SW480 (cell line): ENCODE measurements at places on chromosomes 2 and 18.

GRCh38 chr18:35127201-35127600 is 86.0 kb downstream of the MAPRE2 start:
- DNase-seq = no peak

DNA sequence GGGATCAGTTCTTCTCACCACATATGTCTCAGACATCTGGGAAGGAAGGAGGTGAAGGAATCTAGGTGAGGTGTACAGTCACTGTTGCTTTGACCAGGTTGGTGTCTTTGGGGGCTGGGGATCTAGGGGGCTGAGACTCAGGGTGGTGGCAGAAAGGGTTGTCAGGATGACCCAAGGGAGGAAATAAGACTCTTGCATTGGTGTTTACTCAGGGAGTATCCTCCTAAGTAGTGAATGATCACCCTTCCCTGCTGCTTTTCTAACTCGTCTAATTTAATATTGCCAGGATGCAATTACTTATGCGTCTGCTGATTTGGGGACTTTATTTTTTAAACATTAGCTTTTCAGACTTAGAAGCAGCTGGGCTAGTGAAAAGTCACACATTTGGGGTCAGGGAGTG is 127.8 kb upstream of the SIX3 start:
- DNase-seq = no peak

DNA sequence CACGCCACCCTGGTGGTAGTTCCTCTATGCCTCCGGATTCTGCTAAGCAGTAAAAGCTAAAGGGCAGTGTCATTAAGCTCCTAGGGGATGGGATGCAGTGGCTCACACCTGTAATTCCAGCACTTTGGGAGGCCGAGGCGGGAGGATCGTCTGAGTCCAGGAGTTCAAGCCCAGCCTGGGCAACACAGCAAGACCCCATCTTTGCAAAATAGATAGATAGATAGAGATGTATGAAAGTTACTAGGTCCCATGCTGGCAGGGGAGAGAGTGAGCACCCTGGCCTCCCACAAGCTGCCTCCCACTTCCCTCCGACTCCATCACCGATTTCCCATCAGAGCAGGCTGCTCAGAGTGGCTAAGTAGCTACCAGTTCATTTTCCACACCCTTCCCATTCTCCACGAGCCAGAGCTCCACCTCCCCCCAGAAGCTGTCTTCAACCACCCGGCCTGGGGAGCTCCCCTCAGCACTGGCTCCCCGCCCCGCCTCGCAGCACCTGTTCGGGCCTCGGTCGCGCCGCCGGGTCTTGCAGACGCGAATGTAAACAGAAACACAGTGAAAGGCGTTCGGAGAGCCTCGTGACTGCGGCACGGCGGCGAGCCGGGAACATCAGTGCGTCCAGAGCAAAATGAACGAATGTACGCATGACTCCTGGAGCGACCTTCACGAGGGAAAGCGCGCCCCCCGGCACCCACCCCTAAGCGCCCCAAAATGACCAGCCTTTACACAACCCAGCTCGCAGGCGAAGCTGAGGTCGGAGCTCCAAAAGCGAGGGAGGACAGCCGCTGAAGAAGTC is 598 bp upstream of the CEP68 start:
- no peak for DNase-seq

DNA sequence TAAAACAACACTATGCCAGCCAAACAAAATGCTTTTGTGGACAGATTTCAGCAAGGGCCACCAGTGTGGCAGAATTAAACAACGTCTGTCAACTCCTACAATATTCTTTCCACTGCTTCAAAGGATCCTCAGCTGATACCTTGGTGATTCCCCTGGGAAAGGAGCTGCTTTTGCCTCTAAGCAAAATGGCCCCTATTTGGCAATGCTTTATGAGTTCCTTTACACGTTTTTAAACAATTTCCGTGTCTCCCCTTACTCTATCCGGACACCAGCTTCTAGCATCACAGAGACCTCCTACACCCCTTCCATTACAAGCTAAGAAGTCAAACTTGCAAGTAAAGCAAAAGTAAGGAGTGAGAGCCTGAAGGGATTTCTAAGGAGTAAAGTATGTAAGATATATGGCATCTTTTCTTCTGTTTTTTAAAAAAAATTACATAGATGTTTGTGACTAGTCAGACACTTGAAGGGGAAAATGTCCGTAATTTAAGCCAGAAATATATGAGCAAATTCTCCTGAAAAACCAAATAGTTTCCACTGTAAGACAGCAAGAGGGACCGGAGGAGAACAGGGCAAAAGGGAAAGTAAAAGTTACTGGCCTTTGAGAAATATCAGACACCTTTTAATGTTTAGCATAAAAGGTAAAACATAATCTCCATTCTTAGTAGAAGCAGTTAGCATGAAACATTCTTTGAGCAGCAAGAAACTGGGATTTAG is 1.9 kb downstream of the SOS1 start:
- DNase-seq = peak; percentile 30

- DNase-seq = peak; percentile 82
Observed at GRCh38 chr2:27303093-27304025, 4.9 kb downstream of the UCN start.

DNA sequence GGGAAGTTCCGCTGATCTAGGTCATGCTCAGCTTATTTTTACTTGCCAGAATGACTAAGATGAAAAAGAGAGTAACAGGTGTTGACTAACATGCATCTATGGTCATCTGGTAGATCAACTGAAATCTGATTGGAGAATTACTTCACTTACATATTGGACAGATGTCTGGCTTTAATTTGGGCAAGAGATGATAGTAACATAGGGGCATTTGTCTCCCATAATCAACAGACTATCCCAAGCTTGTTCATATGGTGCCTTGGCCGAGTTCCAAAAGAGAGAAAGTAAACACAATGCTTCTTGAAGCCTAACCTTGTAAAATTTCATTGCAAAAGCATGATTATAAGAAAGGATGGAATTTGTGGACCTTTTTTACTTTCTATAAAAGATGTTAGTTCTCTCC is 503.7 kb downstream of the ADCYAP1 start:
- DNase-seq = no peak

- peak; percentile 90 for DNase-seq
Observed at GRCh38 chr2:12816379-12817306, 99.9 kb downstream of the TRIB2 start.

DNA sequence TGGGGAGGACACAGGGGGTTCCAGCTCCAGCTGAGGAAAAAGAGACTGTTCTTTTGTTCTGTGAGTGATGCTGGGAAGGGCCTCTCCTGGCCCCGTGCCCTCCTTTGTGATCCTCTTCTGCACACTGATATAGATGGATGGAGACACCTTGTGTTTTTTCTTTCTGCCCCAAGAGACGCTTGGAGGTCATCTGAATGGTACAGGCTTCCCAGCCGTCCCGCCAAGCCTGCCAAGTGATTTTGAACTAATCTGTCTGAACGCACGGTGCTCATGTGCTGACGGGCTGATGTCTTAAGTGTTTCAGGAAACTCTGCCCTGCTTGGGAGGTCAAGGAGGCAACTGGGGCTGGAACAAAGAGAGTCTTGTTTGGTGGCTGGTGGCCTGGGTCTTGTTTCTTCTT is 57.5 kb downstream of the KIF5C start:
- DNase-seq = no peak

DNA sequence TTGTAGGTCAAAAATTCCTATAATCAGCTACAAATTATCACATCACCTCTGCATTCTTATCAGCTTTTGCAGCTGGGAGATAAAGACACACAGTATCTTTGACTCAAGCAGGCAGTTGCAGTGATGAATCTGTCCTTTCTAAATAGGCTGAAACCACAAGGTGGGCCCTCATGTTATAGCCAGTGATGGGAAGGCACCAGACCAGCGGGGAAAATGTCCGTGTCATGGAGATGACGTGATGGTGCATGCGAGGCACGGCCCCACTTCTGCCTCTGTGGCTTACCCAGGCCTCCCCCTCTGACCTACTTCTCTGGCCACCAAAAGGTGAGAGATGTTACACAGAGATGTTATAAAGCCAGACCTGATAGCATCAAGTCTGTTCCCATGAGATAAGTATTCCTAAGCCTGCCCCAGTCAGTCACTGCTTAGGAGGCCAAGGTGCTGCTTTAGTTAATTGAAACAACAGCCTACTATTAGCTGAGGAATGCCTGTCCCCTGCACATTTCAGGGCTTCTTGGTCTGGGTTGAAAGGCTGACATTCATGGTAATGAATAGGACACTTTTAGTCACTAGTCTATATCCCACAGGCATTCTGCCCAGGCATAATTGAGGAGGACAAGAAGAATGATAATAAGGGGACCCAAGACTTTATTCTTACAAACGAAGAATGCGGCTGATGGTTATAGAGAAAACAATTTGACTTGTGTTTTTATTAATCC is 327.9 kb downstream of the LPIN1 start:
- DNase-seq = no peak

DNA sequence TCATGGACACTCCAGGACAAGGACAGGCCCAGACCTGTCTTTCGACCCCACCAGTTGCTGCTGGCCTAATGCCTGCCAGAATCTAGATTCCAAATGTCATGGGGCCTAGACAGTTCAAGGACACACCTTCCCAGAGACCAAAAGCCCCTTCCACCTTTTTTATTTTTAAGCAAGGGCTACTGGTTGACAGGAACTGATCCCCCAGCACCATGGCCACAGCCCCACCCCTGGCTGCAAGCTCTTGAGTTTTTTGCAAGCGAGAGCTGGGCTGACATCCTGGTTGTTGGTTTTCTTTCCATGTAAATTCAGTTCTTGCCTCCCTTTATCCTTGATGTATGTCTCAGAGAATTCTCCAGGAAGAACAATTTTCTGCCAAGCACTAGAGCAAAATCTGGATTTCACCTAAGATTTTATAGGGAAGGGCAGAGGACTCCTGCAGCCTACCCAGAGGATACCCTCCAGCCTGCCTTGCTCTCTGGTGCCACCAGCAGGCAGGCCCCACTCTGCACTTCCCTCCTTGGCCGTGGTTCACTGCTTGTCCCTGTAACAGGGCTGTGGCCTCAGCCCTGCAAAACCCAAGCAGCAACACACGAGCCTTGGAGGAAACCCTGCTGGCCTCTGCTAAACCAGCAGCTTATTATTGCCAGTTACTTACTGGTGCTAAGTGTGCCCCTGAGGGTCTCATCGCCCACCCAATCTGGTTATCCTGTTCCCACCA is 97.7 kb downstream of the TWIST2 start:
- peak; percentile 29 for DNase-seq

- DNase-seq = no peak
Observed at GRCh38 chr2:129329574-129329973, 649.9 kb upstream of the RAB6C start.

- DNase-seq = no peak
Observed at GRCh38 chr2:59308108-59308507, 1067.0 kb upstream of the FANCL start.

GRCh38 chr18:11119959-11120587 is 29.3 kb downstream of the PIEZO2 start:
- DNase-seq = peak; percentile 61

- no peak for DNase-seq
Observed at GRCh38 chr2:190452433-190452832, 44.3 kb downstream of the MFSD6 start.

DNA sequence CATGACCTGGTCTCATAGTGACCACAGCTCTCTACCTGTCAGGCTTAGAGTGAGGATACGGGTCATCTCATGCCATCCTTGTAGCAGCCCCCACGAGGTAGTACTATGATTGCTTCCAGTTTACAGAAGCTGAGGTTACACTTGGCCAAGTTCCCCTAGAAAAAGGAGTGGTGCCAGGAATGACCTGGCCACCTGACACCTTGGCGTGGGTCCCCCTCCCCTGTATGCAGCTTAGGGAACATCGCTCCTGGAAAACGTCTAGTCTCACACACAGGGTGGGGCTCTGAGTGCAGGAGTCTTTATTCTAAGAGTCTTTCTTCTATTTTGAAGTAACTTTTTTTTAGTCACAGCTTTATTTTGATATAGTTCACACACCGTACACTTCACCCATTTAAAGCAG is 14.8 kb downstream of the NPPC start:
- DNase-seq = no peak

GRCh38 chr2:196112418-196113034 is 43.9 kb upstream of the DNAH7 start:
- DNase-seq = peak; percentile 17

- peak; percentile 54 for DNase-seq
Observed at GRCh38 chr2:96534701-96535181, 1.8 kb upstream of the ARID5A start.

DNA sequence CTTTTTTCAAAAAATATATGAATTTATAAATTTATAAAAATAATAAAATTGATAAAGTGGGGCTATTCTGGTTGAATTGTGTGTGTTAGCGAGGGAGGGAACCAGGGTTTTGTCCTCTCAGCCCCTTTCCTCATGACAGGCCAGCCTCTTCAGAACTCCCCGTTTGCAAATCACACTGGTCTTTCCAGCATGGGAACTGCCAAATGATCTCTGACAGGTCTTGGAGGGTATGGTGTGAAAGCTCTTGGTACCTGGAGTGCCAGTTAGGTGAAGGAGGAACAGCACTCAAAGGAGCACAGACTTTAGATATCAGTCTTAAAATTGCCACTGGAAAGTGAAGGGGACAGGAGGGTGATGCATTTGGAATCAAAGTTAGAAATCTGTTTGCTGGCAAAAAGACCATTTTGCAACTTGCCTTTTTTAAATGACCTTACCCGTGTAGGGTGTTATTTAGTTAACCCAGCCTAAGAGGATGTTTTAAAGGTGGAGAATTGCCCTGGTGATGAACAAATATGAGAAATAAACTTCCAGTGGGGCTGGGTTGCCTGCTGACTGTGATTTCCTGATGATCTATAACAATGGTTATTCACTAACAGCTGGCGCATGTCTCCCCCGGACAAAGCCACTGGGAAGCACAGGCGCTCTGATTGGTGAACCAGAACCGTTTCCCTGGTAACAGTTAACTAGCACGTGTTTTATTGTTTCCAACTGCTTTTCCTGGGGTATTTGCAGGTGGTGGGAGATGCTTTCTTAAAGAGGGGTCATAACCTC is 85.3 kb upstream of the EFEMP1 start:
- DNase-seq = peak; percentile 11

- no peak for DNase-seq
Observed at GRCh38 chr18:79533591-79533990, 137.9 kb downstream of the NFATC1 start.

- DNase-seq = no peak
Observed at GRCh38 chr2:236685361-236685760, 115.7 kb downstream of the ACKR3 start.

- no peak for DNase-seq
Observed at GRCh38 chr2:151845884-151846283, 17.7 kb upstream of the ARL5A start.

DNA sequence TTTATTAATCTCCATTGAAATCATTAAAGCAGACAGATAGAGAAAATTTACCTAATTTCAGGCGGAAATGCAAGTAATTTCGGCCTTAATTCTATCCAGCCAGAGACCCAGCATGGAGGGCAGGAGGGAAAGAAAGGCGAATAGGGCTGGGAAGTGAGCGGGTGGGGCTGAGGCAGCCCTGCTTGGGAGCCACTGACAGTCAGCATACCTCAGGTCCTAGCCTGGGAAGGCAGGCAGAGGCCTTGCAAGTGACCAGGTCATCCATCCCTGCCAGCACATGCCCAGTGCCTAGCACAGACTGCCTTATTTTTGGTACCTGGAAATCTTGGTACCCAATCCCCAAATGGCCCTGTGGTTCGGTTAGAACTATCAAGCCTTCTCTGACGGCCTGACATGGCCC is 1.5 kb downstream of the GDF7 start:
- no peak for DNase-seq
